HEK293T (cell line): ENCODE measurements at places on chromosomes 7 and 10.

DNA sequence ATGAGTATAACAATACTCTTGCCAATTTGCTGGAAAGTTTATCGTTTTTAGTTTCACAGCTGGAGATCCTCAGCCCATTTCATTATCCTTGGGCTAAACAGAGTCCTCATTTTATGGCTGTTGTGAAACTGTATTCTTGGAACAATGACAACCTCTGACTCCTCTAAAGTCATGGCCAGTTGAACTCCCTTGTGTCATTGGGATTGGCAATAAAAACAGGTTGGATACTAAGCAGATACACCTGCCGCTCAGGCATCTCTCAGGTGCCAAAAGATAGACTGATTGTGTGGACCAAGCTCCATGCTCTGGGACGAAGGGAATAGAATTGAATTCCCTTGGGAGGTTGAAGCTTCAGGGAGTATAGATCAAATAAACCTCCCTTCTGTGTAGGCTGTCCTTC lies 182.2 kb downstream of the WDR11 start:
- no peak for DNase-seq

- no peak for DNase-seq
These were observed 3.8 kb downstream of the GRM3 start for GRCh38 chr7:86647385-86648094.

- no peak for DNase-seq
These were observed 10.7 kb upstream of the OGA start for GRCh38 chr10:101828766-101829551.

- no peak for DNase-seq
These were observed 34.9 kb downstream of the FAM204A start for GRCh38 chr10:118307220-118307619.

DNA sequence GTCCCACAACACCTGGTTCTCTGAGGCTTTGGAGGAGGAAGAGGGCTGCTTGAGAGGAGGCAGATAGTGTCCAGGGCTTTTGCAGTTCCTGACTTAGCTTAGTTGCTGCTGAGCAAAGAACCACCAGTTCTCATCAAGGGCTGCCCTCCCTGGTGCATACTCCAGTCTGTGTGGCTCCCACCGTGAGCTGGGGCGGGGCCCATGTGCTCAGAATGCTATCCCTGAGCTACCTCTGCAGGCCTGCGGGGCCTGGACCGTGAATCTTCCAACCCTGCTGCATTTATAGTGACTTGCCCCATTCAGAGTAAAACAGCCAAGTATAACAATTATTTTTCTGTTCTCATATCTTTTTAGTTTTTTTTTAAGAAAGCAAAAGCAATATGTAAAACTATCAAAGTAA lies 49.2 kb downstream of the TACR2 start:
- no peak for DNase-seq

GRCh38 chr10:52818019-52818418 lies 45.4 kb upstream of the MBL2 start:
- DNase-seq = peak; percentile 64

- no peak for DNase-seq
These were observed 124.2 kb downstream of the INHBA start for GRCh38 chr7:41578700-41579099.

- no peak for DNase-seq
These were observed 82.5 kb downstream of the VWDE start for GRCh38 chr7:12320987-12321647.

GRCh38 chr7:124989911-124990310 lies 60.3 kb upstream of the POT1 start:
- no peak for DNase-seq

DNA sequence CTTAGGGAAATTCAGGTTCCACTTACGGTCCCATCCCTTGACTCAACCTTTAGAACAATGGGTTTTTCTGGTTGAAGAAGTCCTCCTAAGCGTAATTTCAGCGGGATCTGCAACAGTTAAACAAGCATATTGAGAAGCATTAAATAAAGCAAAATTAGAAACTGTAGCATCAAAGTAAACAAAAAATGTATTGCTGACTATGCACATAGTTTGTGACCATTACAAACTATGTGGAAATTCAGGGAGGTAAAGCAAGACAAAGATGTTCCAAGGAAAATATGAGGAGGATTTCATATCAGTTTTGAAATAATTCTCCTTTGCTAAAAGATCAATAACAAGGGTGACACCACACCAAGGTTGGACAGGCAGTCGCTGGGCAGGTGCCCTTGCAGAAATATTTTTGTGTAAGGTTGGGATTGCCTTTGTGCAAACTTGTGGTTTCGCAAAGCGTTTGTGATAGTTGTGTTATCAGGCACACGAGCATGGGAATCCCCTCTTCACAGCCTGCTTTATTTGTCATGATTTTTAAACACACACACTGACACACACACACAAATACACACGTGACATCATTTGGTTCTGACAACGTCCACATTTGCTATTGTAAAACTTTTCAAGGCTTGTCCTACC lies 5.4 kb upstream of the CYP3A5 start:
- DNase-seq = no peak

DNA sequence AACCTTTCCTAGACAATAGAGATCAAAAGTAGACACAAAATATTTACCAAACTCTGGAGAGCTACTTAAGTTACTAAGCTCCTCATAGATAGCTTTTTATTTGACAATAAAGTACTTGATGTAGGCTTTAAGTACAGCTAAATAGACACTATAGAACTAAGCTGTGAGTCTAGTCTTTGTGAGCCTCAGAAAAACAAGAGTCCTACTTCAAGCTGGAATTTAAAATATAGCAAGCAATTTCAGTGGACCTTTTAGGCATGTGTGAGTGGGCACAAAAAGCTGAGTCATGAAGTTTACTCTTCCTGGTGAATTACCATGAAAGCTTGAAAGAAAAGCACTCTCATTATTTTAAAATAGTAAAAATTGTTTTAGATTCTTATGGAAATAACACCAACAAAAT lies 76.1 kb downstream of the ADD3 start:
- DNase-seq = no peak

DNA sequence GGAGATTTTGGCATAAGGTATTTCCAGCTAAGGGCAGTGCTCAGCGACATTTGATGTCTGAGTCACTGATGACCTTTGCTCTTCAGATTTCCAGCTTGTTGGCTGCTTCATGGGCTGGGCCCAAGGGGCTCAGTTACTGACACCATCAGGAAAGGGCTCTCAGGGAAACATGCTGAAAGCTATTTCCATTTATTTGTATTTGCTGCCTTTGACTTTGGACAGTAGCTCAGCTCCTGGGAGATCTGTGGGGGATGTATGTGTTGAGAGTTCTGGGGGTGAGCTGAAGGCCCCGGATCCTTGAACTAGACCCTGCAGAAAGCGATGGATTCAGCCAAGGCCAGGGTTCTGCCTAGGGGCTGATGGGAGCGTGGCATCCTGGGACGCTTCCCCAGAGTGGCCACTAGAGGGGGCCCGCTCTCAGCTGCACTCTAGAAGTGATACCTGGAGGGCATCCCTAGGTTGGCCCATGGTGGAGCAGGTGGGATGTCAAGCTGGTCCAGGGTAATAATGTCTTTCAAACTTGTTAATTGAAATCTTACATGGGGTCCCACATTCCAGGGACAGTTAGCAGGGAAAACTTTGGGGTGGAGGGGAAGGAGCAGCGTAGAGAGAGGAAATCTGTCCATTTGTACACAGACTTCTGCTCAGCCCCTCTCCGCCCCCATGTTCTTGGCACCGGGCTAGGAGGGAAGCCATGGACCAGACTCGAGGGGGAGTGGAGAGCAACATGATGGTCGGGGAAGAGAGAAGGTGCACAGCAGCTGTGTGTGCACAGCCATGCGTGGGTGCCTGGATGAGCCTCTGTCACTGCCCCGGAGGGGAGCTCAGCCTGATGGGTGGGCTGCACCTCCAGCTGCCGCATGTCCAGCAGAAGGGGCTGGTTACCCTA lies 3.0 kb upstream of the BTBD16 start:
- DNase-seq = peak; percentile 91

DNA sequence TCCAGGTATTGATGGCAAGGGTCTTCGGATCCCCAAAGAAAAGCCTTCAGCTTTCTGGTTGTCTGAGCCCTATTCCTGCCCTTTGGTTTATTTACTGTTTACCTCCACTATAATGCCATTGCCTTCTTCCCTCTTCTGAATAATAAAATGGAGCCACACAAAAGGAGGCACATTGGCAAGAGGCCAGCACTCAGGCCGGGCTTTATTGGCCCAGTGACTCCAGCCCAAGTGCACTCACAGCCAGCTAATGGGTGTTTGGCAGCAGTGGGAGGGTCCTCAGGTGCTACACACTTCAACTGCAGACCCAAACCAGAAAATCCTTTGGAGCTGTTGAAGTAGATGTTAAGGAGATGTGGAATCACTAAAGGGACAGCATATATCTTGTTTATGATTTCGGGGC lies 336.0 kb downstream of the PLXNA4 start:
- DNase-seq = no peak

- DNase-seq = no peak
These were observed 129.7 kb downstream of the SEMA3E start for GRCh38 chr7:83519240-83519639.

GRCh38 chr7:50068850-50069551 lies 24.0 kb downstream of the ZPBP start:
- DNase-seq = no peak

DNA sequence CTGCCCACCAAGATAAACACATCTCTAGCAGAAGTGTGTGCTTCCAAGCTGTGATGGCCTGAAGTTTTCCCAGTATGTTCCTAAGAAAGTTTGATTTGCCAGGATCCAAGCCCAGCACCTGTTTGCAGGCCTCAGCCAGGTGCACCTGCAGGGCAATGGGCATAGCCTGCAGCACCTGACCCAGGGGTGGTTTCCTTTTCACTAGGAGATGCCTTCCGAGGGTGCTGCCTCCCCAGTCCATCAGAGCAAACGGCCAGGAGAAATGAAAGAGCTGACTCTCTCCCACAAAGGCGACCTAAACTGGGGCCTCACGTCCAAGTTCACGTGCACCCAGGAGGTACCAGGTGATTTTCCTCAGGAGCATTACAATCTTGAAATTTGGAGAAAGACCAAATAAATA lies 7.1 kb downstream of the UCMA start:
- no peak for DNase-seq

DNA sequence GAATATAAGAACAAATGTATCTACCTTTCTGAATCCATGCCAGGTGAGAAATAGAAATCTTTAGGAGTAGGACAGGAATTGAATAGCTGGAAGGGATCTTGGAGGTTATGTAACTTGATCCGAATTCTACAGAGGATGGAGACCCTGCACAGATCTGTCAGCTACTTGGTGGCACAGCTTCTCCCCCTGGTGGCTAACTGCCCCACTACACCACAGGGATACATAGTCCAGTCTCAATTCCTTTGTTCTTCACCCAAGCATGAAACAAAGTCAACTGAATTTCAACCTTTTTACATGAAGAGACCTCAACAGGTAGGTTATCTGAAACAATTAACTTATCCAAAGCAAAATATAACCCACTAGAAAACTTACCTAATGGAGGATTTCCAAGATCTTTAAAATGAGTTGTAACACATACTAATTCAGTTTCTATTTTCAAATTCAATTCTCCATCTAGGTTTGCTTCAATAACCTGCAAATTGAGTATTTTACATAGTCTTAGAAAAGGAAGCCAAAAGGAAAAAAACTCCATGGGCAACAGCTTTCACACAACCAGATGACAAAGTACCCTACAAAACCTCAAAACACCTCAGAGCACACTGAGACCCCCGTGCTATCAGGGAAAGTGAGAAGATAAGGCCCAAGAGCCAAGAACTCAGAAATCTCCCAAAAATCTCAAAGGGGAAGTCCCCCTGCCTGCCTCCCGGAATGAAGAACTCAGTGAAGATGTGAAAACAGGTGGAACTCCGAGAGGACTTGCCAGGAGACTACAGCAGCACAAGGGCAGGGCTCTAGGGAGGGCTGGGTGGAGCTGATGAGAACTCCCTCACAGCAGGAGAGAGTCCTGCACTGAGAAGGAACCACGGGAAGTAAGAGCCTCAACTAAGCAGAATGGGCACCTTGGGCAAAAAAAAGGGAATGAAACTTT lies 10.3 kb downstream of the HUS1 start:
- peak; percentile 75 for DNase-seq

DNA sequence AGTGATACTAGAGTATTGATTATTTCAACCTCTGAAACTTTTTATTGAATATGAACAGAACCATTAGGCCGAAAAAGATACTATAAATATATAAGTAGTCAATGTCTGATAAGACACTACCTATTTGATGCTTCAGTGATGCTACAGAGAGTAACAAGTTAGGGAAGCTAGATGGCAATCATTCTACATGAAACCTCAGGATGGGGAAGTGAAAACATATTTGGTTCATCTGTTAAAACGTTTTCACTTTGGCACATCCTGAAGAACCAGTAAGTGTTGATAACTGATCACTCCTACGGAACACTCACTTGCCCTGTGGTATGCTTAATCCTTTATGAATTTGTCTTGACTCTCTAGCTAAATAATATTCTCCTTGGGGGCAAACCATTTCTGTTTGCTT lies 1064.9 kb downstream of the NXPH1 start:
- DNase-seq = no peak

GRCh38 chr7:110442381-110442837 lies 648.5 kb upstream of the LRRN3 start:
- DNase-seq = peak; percentile 46

- no peak for DNase-seq
These were observed 159.5 kb upstream of the AGR3 start for GRCh38 chr7:17041324-17041723.

GRCh38 chr7:70684173-70684572 lies 447.8 kb upstream of the GALNT17 start:
- DNase-seq = no peak

- no peak for DNase-seq
These were observed 130.8 kb downstream of the ITGA8 start for GRCh38 chr10:15588635-15589508.

GRCh38 chr10:19974138-19974537 lies 157.9 kb downstream of the PLXDC2 start:
- no peak for DNase-seq

GRCh38 chr10:7471720-7472367 lies 61.0 kb upstream of the SFMBT2 start:
- no peak for DNase-seq

DNA sequence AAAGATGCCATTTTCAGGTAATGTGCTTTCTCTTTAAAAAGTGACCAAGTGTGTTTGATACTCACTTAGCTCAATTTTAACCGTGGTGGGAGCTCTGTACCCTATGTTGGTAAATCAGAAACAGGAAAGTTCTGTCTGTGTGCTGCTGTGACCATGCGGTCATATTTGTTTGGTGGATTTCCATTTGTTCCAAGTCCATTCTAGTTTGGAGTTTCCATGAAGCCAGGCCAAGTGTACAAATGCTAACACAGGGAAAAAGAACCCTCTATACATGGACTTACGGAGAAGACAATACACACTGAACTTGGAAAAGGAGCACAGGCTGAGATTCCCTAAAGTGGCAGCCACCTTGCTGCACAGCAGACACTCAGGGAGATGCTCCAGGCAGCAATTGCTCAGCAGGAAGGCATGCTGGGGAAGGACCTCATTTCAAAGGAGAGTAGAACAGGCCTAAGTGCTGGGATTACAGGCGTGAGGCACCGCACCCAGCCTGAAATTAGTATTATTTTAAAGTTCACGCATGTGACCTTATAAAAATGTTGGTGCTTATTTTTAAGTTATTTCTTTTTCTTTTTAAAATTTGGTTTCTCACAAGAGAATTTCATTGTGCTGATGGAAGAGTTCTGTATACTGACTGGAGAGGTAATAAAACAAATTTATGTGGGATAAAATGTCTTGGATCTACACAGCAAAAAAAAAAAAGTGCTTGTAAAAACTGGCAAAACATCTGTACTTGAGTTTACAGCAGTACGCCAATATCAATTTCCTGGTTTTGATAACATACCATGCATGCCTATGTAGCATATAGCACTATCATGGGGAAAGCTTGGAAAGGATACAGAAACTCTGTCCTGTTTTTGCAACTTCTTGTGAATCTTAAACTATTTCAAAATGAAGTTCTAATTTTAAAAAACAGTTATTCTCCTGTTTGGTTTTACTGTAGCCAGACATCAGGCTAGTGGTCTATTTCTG lies 436.2 kb downstream of the KCNMA1 start:
- no peak for DNase-seq

GRCh38 chr7:129771928-129772479 lies 160.5 kb downstream of the NRF1 start:
- no peak for DNase-seq
